ENCODE measurements at places on chromosomes 3 and 15. TPM values are rescaled to one million over a fixed set of nuclear protein-coding genes. Genes with fewer than 3 reads are reported as not detected.

The TCAIM gene
- 30.2 TPM for total RNA-seq

The RPL22L1 gene
- 43.7 TPM for total RNA-seq

The MYH15 gene
- total RNA-seq = 0.08 TPM

The SIDT1 gene
- not detected for total RNA-seq

The SI gene
- total RNA-seq = not detected

The MRPS11 gene
- total RNA-seq = 41.9 TPM
